ENCODE measurements at places on chromosomes 12 and 14.

DNA sequence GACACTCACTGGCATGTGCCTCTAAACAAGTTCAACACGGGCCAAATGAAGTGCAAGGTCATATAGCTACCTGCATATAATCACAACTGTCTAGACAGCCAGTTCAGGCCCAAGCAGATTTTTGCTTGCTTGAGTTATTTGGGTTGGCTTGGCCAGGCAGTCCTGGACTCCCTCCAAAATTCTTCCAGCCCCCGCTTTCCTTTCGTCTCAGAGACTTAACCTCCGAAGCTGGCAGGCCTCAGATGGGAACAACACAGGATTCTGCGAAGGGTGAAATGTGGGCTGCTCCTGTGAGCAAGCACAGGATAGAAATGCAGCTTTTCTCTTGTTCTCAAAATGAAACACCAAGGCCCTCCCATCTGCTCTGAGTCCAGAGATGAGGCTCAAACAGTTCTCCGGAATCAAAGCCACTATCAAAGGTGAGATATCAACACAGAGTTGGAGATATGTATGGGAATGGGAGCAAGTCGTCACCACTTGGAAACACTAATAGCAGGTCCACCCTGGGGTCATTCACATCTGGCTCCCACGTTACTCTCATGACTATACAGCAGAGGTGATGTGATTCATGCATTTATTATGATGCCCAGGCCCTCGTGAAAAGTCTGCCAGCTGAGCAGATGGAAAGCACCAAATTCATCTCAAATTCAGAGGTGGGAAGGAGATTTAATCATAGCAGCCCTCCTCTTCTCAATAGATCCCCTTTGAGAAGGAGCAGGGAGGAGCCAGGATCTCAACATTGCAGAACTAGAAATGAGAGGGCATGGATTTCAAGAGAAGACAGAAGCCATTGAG is 389.8 kb downstream of the NUAK1 start:
- no peak for DNase-seq

DNA sequence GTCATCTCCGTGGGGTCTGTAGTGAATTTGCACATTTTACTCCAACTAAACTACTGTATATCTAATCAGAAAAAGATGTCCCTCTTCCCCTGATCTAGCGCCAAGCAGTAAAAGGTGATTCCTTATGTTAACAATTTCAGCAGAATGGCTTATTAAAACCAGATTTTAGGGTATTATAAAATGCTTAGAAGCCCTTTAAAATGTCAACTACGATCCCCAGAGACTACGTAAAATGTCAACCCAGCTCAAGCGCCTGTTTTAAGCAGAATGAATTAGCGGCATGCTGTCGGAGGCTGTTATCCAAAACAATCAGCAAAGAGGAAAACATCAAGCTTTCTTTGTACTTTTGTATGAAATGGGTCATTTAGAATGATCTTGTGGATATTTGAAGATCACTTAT is 408.9 kb downstream of the SOX5 start:
- DNase-seq: no peak

DNA sequence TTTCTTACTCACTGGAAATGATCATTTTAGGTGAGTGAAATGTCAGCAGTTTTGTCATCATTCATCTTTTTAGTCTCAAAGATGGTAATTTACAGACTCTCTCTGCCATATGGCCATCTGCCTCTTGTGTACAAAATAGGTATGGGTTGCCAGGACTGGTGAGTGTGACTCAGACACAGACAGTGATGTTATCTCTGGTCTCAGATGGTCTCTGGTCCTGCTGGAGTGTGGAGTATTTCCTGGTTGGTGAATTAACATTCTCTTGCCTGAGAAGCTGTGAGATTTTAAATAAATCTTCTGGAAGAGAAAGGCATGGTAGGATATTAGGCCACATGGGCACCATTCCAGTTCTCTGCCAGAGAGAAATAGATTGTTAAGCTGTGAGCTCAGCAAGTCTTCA is 207.0 kb downstream of the ATP23 start:
- no peak for DNase-seq

GRCh38 chr12:80129895-80130530 is 30.7 kb downstream of the OTOGL start:
- no peak for DNase-seq

DNA sequence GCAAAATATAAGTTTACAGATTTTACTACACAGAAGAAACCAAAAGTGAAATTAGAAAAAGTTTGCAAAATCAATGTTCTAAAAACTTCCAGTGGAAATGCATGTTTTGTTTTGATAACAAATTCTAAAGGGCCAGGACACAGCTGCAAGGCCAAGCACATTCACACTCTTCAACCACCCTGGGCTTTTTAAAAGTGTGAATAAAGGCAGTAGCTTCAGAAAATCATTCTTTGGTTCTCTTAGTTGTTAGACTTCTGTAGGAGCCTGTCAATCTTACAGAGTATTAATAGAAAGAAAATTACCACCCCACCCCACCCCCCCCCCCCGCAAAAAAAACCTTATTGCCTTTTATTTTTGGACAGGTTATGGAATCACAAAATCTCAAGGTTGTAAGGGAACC is 105.2 kb upstream of the EGLN3 start:
- DNase-seq: no peak

GRCh38 chr12:118023301-118023860 is 6.9 kb downstream of the RFC5 start:
- DNase-seq: peak; percentile 38

GRCh38 chr12:110012137-110012536 is 12.9 kb downstream of the ANKRD13A start:
- no peak for DNase-seq

DNA sequence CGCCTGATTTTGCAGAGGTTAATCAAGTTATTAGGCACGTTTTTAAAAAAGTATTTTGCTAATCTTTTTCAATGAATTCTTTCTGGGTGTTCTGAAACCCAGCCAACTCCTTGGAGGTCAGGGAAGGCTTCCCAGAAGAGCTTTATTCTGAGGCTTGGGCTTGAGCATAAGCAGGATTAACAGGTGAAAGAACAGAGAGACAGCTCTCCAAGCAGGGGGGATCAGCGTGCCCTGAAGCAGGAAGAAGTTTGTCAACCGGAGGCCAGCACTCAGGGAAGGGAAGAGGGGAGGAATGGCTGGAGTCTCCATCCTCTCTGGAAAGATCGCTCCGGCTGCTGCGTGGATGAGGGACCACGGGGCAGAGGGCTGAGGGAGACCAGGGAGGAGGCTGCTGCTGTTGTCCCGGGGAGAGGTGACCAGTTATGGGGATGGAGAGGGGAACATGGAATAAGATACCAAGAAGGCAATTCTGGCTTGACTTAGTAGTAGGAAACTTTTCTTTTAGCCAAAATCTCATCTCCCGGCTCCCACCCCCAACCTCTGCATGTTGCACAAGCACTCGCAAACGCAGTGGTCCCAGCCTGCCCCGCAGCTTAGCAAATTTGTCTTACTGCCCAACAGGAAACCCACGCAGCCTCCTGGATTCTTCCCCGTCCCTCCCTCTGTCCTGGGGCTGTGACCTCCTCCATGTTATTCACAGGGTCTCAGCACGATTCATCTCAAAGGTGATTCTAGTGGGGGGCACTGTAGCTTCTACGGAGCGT is 1.1 kb upstream of the SSH1 start:
- no peak for DNase-seq

DNA sequence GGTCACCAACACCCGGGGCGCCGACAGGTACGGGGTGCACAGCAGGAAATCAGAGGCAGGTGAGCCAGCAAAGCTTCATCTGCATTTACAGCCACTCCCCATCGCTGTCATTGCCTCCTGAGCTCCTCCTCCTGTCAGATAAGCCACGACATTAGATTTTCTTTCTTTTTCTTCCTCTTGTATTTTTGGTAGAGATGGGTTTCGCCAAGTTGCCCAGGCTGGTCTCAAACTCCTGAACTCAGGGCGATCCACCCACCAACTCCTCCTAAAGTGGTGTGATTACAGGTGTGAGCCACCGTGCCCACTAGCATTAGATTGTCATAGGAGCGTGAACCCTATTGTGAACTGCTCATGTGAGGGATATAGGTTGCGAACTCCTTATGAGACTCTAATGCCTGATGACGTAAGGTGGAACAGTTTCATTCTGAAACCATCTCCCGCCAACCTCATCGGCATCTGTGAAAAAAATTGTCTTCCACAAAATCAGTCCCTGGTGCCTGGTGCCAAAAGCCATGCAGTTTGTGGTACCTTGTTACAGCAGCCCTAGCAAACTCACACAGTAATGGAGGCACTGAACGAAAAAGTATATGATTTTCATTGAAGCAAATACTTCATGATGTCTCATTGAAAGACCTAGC is 1.5 kb downstream of the STYK1 start:
- DNase-seq: no peak

DNA sequence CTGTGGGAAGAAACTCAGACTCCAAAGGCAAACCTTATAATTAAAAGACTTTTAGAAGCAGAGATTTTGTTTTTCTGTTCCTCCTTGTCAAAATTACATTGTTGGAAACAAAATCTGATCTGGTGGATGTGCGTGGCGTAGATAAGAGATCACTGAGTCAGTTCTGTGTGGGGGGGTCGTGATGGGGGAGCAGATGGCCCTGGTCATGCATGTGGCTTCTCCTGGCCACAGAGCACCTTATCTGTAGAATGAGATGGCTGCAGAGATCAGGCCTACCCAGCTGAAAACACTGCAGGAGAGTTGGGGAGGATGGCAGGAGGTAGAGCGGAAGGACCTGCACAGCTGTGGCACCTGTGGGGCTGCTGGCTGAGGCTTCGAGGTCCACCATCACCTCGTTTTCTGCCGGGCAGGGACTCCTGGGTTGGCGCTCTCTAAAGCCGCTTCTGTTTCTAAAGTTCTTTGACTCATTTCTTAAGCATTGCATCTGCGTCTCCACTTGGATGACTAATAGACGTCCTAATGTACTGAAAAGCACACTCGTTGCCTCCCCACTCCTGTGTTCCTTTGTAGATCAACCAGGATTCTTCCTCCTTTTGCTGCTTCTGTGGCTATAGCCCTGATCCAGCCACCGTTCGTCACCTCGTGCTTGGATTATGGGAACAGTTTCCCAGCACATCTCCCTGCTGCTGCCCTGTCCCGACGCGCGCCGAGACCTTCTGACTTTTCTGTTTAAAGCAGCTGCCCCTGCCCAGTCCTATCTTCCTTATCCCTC is 93.4 kb downstream of the TSPAN9 start:
- DNase-seq: no peak

DNA sequence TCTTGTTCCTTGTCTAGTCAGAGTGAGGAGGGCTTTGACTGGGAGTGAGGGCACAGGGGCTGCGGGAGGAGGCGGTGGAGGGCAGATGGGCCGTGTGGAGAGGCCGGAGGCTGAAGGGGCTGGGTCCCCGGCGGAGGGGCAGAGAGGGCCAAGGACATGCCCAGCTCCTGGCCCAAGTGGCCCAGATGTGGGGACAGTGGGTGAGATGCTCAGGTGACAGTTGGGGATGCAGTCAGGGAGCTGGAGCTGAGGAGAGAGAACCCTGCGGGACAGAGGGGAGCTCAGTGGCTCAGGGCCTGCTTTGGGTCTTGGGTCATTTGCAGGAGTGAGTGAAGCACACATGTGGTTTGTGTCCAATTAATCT is 26.5 kb upstream of the PLD4 start:
- no peak for DNase-seq

DNA sequence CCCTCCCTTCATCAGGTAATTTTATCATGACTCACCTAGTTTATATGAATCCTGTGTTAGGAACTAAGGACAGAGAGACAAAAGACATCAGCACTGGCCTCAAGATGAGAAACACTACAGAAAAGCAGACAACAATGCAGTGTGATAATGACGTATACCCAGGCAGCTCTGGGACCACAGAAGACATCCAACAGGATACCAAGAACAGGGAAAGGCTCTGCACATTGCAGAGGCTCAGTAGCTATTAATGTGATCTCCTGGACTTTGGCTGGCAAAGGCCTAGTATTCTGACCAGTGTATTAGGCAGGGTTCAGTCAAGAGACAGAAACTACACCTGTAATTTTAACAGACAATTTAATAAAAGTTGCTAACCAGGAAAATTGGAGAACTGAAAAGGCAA is 39.7 kb downstream of the CDK17 start:
- no peak for DNase-seq

DNA sequence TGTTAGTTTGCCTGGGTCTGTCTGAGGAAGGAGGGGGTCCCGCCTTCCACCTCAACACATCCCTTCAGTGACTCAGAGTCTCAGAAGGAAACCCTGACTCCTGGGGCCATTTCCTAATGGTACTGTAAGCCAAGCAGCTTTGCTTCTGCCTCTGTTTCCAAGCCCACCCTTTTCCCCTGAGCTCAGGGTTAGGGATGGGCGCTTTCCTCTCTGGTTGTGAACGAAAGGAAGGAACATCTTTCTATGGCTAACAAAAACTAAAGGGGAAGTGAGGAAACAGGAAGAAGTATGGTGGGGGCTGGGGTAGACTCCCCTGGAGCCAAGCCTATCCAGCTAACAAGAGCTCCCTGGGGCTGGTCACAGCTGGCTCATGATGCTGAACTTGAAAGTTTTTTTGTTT is 11.6 kb upstream of the UNC119B start:
- DNase-seq: no peak

DNA sequence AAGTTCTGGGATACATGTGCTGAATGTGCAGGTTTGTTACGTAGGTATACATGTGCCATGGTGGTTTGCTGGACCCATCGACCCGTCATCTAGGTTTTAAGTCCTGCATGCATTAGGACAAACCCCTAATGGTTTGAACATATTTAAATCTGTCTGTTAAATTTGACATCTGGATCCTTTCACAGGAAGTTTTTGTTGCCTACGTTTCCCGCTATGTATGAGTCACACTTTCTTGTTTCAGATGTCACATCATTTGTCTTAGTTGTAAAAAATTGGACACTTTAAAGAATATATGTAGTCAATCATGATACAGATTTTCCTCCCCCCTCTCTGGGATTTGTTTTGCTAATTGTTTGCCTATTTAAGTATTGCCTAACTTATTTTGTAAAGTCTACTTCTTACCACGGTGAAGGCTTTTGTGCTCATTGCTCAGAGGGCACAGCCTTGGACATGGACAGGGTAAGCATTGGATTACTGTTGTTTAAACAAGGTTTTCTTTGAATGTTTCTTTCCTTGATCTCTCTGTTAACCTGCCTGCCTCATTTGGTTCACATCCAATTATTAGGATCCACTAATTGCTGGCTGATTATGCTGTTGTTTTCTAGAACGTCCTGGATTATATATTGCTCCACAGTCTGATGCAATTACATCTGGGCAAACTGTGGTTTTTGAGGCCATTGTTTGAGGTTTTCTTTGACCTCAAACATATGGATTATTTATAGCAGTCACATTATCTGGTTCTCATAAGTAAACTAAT is 1441.4 kb downstream of the AACS start:
- no peak for DNase-seq

- DNase-seq: no peak
These were observed 68.3 kb upstream of the TBPL2 start for GRCh38 chr14:55508676-55509075.

GRCh38 chr12:4567073-4567881 is 5.3 kb downstream of the DYRK4 start:
- no peak for DNase-seq

- no peak for DNase-seq
These were observed 83.2 kb downstream of the DAD1 start for GRCh38 chr14:22505697-22506377.

- DNase-seq: no peak
These were observed 242.7 kb upstream of the KRR1 start for GRCh38 chr12:75754141-75754540.

- no peak for DNase-seq
These were observed 16.8 kb downstream of the ATP5MC2 start for GRCh38 chr12:53659011-53659551.
